ENCODE measurements at places on chromosomes 2 and 18. TPM values are rescaled to one million over a fixed set of nuclear protein-coding genes. Genes with fewer than 3 reads are reported as not detected.

The WDFY1 gene
- total RNA-seq = 81.9 TPM

The CHRNG gene
- not detected for total RNA-seq

The BCL11A gene
- not detected for total RNA-seq

The ANKRD53 gene
- total RNA-seq = not detected

The GPATCH11 gene
- 5.5 TPM for total RNA-seq

The RDH14 gene
- total RNA-seq = 16.1 TPM

The RNF144A gene
- total RNA-seq = 0.94 TPM

The EVX2 gene
- total RNA-seq = not detected

The ZNG1B gene
- 37.5 TPM for total RNA-seq

The GPR17 gene
- not detected for total RNA-seq

The ARHGAP15 gene
- total RNA-seq = not detected

The MC5R gene
- total RNA-seq = not detected

The SCYGR4 gene
- not detected for total RNA-seq

The SLC40A1 gene
- total RNA-seq = 8.0 TPM

The CROCC2 gene
- not detected for total RNA-seq

The CFAP221 gene
- not detected for total RNA-seq

The RTP5 gene
- not detected for total RNA-seq

The SEC11C gene
- total RNA-seq = 15.8 TPM

The SERTAD2 gene
- 27.3 TPM for total RNA-seq

The TDRD15 gene
- total RNA-seq = 1.9 TPM

The ALLC gene
- total RNA-seq = not detected

The BOK gene
- total RNA-seq = 72.8 TPM

The IL1RN gene
- total RNA-seq = 5.0 TPM
